ENCODE measurements at places on chromosomes 13 and 19. TPM values are rescaled to one million over a fixed set of nuclear protein-coding genes. Genes with fewer than 3 reads are reported as not detected.
A peak's percentile ranks its signal among the peaks of the same experiment; 100 is the strongest.

DNA sequence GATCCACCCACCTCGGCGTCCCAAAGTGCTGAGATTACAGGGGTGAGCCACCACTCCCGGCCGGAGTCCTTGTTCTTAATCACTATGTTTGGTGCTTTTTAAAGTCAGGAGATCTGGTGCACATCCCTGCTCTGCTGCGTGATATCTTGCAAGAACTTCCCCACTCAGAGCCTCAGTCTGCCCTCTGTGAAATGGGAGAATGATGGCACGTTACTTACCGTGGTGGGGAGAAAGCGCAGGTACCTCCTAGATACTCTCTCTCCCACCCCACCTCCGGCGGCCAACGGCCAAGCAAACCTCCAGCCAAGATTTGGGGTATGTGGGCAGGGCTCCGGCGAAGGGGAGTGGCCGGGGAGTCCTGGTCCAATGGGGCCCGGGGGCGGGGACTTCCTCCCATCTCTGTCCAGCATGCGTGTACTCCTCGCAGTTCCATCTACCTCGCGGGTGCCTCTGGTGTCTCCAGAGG lies at the start of gene RYR1:
RYR1 (plus strand) TSS at position 424 of the 466 bp plus-strand sequence. CDS start 139 bp downstream, outside the sequence.
- peak; percentile 49 for ATAC-seq

DNA sequence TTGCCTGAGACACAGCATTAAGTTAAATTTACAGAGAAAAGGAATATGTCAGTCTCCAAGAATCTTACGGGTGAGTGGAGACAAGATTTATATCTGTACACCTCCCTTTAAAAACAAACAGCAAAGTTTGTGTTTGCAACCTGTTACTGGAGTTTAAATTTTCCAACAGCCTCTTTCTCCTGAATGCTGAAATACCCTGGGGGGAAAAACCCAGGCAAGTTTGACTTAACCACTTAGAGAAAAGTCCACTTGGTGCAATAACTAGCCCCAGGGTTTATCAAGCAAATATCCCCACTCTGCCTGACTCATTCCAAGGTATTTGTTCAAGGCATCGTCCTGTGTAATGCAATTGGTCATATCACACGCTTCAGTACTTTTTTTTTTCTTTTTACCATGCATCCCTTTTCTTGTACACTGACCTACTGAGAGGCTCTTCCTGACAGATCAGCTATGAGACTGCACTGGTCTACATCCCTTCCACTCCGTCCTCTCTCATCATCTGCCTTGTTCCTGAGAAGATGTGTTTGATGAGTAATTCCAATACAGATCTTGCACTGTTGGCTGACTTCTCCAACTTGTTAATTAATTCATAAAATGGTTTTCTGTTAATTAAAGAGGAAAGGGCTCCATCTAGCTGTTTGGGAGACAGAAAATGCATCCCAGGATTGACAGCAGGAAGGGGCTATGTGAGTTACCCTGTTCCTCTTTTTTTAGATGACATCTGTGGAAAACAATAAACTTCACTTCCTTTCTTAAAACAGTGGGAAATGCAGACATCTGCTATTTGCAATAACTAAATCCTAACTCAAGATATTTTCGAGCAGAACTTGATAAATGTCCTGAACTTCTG lies 212.5 kb upstream of the IRS2 start:
- peak; percentile 26 for ATAC-seq

DNA sequence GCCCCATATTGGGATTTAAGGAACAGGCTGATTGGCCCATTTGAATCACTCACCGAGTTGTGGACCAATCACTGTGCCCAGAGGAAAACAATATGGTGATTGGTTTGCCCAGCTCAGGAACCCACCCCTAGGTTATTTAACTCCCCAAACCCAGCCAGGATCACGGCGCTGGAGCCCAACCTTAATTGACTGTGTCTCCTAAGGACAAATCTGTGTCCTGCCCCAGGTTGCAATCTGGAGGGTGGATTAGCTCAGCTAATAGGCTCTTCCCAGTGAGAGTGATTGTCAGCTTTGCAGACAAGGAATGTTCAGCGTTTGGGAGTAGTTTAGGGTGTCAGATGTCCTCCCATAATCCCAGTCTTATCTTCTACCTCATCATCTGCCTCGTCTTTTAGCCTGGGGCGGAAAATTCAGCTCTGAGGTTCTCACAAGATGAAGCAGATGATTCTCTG lies 3.5 kb upstream of the ZNF358 start:
- ATAC-seq = peak; percentile 11

DNA sequence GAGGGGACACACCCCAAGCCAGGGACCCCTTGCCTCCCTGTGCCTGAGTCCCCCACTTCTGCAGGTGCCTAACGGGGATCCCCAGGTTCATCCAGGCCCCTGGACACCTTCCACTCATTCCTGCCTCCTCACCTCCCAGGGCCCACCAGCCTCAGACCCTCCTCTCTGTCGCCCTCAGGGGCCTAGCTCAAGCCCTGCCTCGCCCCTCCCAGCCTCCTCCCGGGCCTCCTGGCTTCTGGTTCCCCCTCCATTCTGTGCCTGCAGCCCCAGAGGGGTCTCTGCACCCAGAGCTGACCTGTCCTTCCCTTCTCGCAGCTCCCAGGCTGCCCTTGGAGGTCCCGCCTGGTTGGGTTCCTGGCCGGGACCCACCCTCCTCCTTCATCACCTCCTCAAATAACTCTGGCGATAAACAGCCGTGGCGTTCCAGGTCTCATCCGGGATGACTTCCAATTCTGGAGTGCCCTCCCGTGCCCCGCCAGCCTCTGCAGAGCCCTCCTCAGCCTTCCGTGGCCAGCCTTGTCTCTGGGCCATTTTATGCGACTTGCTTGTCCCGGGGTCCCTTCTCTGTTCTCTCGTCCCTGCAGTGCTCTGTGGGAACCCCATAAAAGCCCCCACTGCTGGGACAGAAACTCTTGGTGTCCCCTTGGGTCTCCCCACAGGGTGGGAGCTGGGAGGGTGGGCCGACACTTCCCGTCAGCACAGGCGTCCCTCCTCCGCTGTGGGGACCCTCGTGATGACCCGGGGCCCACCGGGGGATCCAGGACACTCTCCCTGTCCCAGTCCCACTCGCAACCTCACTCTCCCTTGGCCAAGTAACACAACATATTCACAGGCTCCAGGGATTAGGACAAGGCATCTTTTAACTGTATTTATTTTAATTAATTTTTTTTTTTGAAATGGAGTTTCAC lies 9.2 kb downstream of the JOSD2 start:
- ATAC-seq = no peak

The AP1M2 gene
- not detected for total RNA-seq

Data from motor neuron (in vitro differentiated cells).